ENCODE measurements at places on chromosomes 6 and 20.

GRCh38 chr6:88211446-88211845, 45.3 kb upstream of the CNR1 start:
- DNase-seq: no peak

DNA sequence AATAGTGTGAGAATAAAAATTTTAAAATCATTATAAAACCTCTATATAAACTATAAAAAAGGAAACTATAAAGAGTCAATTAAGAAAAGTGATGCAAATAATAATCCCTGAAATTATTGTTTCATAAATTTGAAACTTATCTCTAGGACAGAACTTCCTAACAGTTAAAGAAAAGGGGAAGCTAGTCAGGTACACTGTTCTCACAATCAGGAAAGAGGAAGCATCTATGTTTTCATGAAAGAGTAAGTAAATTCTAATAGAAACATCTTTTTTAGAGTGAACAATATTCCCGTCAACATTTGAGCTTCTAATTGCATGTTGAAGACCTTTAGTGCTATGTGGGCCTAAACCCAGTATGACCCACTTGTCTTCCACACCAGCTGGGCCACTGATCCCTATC, 1.2 kb upstream of the ADGRF1 start:
- no peak for DNase-seq

DNA sequence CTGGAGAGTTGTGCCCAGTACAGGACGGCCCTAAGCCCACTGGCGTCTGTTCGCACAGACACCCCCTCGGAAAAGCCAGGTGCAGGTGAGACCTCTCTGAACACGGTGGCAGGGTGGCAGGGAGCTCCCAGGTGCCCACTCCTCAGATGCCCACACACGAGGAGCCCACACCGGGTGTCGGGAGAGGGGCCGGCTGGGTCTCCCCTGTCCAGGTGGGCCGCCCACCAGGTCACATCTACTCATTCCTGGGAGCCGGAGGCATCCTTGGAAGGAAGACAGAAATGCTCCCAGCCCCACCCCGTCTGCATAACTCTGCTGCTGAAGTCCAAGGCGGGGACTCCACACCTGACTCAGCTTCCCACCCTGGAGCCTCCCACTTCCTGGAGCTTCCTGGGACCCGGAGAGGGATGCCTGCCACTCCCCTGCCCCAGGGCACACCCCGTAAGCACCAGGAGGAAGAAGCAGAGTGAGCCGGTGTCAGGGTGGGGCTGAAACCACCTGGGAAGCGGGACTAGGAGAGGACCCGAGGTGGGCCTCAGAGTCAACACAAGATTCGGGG, 2.5 kb downstream of the SRMS start:
- DNase-seq: no peak

DNA sequence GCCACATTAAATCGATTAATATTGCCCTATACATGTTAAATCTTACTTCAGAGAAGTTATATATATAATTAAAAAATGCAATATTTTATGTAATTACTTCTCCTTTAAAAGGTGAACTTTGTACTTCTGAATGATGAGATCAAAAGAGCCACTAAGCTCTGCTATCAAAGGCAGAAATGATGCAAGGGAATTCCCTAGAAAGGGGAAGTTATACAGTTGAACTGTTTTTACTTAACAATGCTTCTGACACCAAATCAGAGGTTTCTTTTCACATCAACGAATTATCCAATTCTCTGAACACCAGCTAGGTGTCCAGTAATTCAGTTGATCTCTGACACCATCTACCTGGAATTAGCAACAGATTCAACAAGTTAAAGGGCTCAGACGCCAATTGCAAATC, 319.9 kb upstream of the TSHZ2 start:
- no peak for DNase-seq

DNA sequence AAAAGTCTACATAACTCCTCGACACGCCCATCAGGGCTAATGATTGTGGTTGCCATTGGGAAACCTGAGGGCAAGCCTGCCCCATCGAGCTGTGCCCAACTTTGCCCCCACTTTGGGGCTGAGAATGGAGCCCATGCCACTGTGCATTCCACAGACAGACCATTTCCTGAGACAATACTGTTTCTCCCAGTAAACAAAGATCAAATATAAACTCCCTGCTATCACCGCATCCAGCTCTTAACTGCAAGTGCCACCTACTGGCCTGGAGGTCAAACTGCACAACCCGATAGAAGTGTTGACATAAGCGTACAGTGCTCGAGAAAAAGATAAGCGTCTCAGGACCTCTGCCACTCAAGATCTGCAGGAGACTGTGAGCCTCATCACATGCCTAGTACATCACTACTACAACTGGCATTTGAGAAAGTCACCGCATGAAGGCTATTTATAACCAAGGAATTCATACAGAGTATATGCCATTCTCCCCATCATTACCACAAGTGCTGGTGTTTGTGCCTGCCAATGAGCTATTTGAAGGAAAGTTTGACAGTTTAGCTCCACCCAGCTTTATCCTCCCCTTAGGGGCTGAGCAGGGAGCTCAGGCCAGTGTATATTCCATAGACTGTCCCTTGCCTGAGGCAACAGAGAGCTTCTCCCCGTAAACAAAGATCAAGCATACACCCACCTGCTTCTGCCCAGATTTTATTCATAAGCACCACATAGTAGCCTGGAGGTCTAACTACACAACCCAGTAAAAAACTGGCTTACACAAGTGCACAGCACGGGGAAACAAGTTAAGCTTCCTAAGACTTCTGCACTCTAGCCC, 4.5 kb upstream of the DEFB126 start:
- DNase-seq: no peak

Data from skeletal muscle cell (primary cell).